ENCODE measurements at places on chromosomes 12 and 14.

GRCh38 chr14:103504991-103505565 is 17.6 kb downstream of the CKB start:
- no peak for DNase-seq

DNA sequence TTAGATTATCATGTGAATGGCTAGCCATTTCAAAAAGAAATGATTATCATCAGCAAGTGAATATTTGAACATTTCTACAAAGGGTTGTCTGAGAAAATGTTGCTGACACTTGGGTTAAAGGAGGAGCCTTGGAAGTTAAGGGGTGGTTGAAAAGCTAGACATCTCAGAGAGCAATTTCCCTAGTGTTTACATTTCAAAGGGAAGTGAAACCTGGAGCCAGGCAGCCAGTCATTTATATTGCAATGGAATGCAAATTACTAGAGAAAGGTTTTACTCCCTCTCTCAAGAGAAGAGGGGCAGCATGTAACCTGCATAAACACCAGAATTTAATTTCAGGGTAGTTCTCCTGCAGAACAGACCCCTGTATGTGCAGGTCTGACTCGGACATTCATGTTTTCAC is 279.0 kb downstream of the SLC16A7 start:
- no peak for DNase-seq

DNA sequence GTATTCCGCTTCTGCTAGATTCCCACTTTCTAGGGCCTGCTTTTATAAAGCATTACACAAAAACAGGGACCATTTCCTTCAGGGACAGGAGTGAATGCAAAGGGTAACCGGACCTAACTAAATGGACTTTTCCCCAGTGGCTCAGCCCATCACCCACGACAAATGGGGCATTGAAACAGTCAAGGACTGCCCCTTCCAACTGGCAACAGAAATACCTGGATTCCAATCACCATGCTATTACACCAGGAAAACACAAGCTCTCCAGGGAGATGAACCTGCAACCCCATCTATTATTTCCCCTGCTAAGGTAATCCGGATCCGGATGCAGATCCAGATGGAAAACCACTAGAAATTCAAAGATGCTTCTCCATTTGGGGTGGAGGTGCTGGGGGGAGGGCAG is 1.0 kb downstream of the MPHOSPH9 start:
- no peak for DNase-seq

DNA sequence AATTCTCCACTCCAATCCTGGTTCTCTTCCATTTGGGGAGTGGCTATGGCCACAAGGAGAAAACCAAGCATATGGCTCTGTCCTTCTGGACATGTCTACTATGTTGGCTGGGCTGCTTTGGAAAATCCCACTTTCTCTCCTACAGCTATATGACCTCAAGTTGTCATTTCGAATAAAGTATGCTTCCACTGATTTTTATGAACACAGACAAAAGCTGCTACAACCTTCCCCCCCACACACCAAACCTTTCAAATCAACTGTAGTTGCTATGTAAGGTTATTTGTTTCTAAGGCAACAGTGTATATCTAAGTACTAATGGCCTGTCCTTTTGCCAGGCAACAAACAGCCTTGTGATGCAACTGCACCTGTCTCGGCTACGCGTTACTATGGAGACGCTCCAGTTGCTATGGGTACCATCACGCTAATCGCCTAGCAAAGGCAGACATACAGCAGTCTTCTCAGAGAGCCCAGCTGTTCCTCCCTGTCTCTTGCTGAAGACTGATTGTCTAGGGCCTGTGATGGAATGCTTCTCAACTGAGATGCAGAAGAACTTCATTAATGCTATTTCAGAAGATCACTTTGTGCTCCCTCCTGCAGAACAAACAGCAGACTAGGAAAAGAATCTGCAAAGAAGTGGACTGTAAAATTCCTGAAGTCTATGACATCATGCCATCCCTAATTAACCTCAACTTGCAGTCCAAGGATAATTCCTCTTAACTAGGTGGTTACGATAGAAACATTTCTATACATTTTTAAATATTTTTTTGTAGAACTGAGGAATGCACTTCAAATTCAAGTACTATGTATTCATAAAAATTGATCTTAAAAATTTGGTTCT is 67.6 kb downstream of the FOXN3 start:
- DNase-seq: no peak

- DNase-seq: no peak
These were observed 27.9 kb downstream of the IRF2BPL start for GRCh38 chr14:77000340-77001270.

Measured in stimulated activated CD4-positive, alpha-beta T cell treated with anti-CD3 and anti-CD28 coated beads, Interleukin-1b, Interleukin-23, amount 100 ng/mL, for 1 hour (primary cell).